Activated effector memory CD4-positive, alpha-beta T cell treated with Interleukin-2 at 50 U/mL for 16 hours (primary cell): ENCODE measurements at places on chromosomes 4 and X.
A peak's percentile ranks its signal among the peaks of the same experiment; 100 is the strongest.

DNA sequence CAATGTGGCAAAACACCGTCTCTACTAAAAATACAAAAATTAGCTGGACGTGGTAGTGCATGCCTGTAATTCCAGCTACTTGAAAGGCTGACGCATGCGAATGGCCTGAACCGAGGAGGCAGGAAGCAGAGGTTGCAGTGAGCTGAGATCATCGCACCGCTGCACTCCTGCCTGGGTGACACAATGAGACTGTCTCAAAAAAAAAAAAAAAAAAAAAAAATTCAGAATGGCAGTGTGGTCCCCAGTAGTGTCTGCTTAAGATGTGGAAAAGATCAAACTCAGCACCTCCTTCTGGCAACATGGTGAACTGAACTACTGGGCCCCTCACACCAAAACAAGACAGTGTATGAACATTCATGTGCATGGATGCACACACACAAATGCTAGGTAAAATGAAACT, 32.2 kb downstream of the SMS start:
- peak; percentile 20 for DNase-seq

GRCh38 chr4:70559924-70560323, 32.1 kb upstream of the AMBN start:
- no peak for DNase-seq

DNA sequence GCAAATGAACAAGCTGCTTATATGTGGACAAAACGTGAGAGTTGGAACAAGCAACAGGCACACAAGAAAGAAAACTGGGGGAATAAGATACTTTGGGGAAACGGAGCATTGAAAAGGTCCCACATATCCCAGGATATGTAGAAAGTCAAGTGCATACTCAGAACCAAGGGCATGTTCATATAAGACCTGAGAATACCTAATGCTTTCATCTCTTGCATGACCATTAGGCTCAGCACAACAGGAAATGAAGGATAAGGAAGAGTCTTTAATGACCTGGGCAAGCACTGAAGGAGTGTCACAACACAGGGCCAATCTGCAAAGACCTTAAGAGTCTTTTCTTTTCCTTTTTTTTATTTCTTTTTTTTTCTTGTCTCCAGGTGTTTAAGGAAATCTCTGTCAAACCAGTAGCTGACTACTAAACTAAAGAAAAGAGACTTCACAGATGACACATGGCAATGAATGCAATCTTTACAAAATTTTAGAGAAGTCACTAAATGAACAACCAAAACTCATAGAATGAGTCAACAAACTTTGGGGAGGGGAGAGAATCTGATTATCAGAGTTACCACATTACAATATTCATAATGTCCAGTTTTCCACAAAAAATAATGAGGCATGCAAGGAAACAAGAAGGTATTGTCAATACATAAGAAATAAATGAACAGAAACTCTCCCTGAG, 67.9 kb upstream of the STK26 start:
- DNase-seq = no peak

- DNase-seq = no peak
These were observed 2442.0 kb downstream of the PCDH7 start for GRCh38 chr4:33162122-33162521.

DNA sequence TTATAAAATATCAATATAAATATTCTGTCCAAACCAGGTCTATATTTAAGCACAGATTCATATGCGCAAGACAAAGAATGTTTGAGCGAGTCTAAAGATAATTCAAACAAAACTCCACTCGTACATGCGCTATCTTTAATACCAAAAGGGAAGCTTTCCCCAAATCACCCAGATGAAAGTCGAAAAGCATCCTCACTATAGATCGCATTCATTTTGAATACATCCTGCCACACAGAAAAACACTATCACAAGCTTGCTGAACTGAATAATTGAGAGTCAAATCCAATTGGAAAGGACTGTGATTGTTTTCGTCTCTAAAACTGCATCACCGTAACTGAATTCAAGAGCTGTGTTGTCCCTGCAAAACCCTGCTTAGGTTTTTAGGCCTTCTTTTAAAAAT, 685 bp downstream of the TASL start:
- DNase-seq = no peak

GRCh38 chrX:68895778-68896177, 67.0 kb downstream of the EFNB1 start:
- DNase-seq = no peak

DNA sequence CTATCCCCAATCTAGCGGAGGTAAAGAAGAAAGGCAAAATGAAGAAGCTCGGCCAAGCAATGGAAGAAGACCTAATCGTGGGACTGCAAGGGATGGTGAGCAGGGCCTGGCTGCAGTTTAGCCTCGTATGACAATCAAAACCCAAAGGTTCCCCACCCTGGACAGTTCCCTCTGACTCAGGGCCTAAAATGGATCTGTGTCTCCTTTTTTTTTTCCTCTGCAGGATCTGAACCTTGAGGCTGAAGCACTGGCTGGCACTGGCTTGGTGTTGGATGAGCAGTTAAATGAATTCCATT, 986 bp downstream of the HDAC6 start:
- no peak for DNase-seq

GRCh38 chr4:41420541-41420940, 117.4 kb upstream of the LIMCH1 start:
- DNase-seq = no peak

GRCh38 chr4:113179996-113180395, 130.5 kb downstream of the ANK2 start:
- DNase-seq = no peak

- no peak for DNase-seq
These were observed 12.9 kb upstream of the WDR17 start for GRCh38 chr4:176052744-176053143.

DNA sequence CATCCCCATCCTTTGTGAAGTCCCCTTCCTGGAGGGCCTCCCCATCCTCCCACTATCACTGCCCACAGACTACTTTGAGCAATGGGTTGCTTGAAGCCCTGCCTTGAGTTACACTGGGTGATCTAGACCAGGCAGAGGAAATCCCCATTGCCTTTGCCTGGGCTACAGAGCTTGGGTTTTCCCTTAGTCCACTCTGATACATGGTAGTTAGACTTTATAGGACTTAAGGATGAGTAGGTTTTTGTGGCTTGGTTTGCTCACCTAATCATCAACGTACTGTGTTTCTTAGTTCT, 56.6 kb downstream of the TMEM131L start:
- DNase-seq = peak; percentile 26

- DNase-seq = no peak
These were observed 70.9 kb upstream of the RXFP1 start for GRCh38 chr4:158450741-158451140.

- no peak for DNase-seq
These were observed 96.3 kb downstream of the ANK2 start for GRCh38 chr4:113145519-113146291.

DNA sequence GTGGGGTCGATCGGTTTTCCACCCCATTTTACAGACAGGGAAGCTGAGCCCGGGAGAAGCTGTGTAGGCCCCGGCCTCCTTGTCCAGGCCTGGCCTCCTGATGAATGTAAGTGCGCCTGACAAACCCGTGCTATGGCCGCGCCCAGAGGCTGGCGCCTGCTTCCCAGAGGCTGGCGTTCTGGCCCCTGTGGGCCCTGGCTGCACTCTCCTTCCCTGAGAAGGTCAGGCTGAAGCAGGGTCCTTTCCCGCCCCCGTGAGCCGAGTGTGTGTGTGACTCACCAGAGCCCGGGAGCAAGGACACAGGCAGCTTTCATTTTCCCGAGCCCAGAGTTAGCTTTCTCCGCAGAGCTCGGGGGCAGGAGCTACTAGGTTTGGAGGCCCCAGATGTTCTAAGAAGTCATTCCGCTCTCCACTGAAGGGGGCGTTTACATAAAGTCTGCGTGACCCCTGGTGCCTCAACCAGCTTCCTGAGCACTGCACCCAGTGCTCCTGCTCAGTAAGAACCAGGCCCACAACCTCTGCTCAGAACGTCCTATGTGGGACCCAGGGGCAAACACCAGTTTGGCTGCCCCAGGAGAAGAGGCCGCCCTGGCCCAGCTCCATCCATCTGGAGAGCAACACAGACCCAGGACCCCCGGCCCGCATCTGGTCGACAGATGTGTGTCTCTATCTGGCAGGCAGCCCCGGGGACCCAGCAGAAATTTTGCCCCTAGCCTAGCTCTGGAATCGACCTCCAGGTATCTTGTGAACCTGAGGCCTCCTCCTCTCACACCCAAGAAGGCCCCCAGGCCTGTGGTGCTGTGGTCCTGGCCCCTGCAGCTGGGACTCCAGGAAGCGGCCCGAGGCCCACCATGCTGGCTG, 13.6 kb downstream of the UVSSA start:
- no peak for DNase-seq

DNA sequence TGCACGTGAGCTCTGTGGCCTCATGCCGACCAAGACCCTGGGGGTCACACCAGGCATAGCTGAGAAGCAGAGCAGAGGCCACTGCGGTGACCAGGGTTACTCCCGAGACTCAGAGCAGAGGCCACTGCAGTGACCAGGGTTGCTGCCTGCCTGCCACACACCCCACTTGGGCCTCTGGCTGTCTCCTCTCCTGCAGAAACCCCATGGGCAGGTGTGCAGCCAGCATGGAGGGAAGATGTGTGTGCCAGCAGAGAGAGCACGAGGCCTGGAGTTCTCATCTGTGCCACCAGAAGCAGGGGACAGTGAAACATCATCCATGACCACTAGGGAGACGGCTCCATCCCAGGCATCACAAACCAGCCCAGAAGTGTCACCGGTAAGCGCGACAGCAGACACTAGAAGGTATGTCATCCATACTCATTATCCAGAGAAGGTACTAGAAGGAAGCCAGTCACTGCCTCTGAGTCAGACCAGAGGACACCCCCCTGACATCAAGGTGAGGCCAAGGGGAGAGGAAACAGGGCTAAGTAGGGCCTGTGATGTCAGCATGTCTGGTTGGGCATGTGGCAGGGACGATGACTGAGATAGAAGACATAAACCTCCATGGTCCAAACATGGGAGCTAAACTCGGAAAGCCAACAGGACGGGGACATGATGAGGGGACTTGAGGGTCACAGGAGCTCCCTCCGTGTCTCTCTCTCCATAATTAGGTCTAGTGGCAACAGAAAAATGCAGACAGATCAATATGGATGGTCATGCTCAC, 24.2 kb upstream of the SPON2 start:
- DNase-seq = no peak

- DNase-seq = no peak
These were observed 52.1 kb downstream of the IDS start for GRCh38 chrX:149453030-149453429.

DNA sequence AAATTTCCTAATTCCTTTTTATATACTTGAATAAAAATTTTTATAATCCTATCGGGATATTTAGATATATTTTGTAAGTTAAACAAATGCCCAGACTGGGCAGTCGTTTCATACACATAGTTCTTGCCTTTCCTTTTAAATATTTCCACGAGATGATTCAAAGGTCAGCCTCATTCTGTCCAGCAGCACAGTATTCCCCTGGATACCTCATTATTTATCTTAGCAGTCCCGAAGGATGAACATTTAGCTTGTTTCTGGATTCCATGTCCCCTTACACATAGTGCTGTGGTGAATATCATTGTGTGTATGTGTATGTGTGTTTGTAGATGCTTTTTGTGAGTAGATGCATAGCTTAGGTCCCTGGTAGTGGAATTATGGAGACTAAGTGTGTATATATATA, 38.3 kb downstream of the RAPGEF2 start:
- DNase-seq = no peak

- DNase-seq = no peak
These were observed 164.4 kb downstream of the QDPR start for GRCh38 chr4:17347445-17347844.

DNA sequence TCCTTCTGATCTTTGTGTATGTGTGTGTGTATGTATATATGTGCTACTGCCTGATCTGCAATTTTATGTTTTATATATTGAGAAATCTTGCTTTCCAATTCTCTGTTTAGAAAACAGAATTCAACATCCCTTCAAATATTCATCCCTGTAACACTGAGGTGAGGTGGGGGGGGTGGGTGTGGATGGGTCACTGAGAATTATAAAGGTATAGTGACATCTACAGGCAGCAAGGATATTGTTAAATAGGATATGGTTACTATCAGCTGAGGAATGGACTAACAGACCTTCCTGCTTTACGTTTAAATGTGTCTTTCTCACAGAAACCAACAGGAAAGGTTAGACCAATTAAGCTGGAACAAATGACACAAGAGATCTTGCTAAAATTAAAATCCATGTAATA, 19.0 kb upstream of the MAGEB2 start:
- no peak for DNase-seq

DNA sequence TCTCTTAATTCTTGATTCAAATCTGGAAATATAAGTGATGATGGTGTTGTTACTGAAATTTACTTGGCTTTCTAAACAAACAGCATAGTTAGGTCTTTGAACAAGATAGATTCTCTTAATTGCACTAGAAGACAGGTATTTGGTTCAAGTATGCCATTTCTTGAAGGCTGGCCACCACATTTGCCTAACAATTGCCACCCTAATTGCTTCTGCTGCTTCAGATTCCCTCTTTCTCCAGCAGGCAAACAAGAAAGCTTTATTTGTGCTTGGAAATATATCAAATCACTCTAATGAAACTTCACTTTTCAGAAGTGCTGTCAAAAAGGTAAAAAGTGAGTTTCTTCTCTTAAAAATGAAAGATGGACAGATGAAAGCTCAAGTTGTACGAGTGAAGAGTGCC, 418.6 kb downstream of the INPP4B start:
- no peak for DNase-seq

DNA sequence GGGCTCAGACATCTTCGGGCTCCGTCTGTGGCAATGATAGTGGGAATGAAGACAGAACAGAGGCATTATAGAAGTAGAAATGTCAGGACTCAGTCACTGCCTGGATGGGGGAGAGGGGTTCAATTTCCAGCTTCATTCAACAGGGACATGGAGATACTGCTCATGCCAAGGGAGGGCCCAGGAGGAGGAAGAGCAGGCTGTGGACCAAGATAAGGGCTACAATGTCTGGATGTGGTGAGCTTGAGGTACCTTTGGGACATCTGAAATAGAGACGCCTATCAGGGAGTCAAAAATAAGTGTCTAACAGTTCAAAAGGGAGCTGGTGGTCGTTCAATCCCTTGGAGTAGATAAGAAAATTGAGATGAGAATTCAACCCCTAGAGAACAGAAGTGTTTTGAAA, 34.5 kb downstream of the ELF4 start:
- DNase-seq = no peak

DNA sequence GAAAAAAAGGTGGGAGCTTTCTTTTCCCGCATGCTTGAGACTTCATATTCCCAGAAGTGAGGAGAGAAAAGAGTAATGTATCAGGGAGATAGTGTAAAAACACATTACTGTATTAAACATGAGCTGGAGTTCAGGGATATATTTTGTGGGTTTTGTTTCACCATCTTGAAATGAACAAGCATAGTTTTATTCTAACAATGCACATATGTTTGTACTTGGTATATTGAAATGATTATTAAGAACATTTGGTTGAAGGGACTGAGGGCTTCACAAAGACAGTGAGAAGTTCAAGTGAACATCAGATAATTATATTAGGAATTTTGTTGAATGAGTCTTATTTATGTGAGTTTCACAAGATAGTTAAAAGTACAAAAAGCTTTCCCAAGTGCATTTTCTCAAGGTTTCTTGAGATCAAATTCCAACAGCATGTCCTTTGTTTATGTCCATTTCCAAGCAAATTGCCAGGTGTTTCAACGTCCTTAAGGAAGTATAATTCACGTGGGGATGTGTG, 368.8 kb downstream of the ANKRD50 start:
- no peak for DNase-seq

GRCh38 chr4:6225469-6225868, 25.1 kb upstream of the JAKMIP1 start:
- DNase-seq = no peak
